ENCODE measurements at places on chromosomes 1 and 21.

GRCh38 chr1:90711696-90712095 is 5.4 kb downstream of the BARHL2 start:
- no peak for DNase-seq

- DNase-seq = no peak
Measured at GRCh38 chr1:35790670-35791069, 17.1 kb upstream of the AGO4 start.

DNA sequence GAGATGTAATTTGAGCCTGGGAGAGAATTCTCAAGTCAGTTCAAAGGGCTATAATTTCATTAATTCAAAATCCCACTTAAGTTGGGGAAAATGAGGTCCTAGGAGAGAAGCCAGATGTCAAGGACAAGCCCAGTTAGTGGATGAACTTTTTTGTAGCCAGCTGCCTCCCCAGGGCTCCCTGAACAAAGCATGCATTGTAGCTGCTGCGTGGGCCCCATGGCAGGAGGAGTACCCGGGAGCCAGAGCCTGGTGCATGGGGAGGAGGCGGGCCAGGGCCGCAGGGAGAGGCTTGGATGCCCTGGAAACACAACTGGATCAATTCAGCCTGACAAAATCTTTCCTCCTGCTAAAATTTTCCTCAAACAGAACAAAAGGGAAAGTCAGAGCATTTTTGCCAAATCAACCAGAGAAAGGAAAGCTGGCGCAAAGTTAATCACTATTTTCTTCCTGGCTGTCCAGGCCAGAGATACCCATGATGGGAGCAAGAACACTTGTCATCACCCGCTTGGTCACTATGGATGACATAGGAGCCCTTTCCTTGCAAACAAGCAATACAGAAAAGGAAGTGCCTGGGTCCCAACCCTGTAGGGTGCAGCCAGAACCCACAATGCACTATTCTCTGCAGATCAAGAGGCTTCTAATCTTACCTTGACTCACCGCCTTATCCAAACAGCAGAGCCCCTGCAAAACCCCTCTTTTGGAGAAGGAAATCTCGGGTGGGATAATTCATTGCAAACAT is 248.1 kb upstream of the RAB4A start:
- no peak for DNase-seq

DNA sequence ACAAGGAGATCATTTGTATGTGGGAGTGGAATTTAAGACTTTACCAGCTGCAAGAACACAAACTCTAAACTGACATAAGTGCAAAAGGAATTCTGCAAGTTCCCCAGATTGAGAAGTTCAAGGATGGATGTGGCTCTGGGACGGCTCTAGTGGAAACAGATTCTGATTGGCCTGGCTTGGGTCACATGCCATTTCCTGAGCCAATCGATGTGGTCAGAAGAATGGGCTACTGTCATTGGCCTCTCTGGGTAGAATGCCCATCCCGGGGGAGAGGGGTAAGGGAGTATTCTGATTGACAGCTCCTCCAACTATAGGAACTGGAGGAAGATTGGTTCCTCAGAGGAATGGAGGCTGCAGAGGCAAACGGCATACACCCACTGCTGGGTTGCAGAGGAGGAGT is 6.0 kb upstream of the IFNLR1 start:
- DNase-seq = peak; percentile 46

DNA sequence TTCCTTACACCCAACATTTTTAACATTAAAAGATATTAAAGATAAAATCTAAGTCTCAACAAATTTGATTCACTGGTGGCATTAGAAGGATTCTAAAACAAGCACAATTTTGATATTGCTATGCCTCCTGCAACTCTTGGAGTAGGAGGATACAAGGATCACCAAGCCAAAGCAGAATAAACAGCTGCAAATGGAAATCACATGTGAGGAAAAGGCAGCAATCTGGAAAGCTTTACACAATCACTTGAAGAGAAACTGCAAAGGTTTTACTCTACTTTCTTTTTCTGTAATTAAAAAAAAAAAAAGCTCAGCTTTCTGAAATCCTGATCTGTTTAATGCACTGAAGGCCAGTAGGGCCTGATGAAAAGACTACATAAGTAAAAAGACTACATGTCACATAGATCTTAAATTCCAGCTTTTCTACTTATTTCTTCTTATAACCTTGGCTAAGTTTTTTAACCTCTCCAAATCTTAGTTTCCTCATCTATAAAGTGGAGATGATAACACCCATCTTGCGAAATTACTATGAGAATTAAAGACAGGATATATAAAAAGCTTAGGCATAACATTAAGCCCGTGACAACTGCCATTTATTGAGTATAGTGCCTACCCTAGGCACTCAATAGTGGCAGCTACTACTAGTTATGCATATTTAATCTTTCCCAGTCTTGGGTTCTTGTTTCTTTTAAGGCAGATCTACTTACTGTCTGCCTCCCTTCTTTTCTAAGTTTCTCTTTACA is 73.5 kb downstream of the EPS15 start:
- peak; percentile 29 for DNase-seq

- DNase-seq = no peak
Measured at GRCh38 chr1:203150511-203151297, 23.2 kb downstream of the ADORA1 start.

GRCh38 chr1:185786524-185786923 is 52.3 kb downstream of the HMCN1 start:
- no peak for DNase-seq

GRCh38 chr1:218430346-218430745 is 85.2 kb downstream of the TGFB2 start:
- DNase-seq = no peak

- DNase-seq = no peak
Measured at GRCh38 chr1:50193002-50193401, 84.3 kb downstream of the ELAVL4 start.

DNA sequence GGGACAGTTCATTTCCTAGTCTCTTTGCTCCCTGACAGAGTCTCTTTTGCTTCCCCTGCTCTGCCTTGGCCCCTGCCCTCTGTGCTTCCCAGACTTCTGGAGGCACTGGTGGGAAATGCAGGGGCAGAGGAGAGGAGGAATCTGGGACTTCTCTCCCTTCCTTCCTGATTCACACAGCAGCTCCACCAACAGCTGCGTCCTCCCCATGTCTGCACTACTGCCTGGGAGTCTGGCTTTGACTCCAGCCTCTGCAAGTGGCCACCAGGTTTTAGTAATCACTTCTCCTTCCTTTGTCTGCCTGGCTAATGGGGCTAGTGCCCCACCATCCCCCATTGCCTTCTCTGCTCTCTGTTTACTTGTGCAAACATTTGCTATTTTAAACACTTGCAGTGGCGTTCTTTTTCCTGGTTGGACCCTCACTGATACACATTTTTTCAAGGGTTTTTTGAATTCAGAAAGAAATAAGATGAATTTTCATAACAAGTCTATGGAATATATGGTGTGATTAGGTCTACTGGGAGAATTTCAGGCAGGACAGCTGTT is 21.9 kb downstream of the FASLG start:
- DNase-seq = no peak

DNA sequence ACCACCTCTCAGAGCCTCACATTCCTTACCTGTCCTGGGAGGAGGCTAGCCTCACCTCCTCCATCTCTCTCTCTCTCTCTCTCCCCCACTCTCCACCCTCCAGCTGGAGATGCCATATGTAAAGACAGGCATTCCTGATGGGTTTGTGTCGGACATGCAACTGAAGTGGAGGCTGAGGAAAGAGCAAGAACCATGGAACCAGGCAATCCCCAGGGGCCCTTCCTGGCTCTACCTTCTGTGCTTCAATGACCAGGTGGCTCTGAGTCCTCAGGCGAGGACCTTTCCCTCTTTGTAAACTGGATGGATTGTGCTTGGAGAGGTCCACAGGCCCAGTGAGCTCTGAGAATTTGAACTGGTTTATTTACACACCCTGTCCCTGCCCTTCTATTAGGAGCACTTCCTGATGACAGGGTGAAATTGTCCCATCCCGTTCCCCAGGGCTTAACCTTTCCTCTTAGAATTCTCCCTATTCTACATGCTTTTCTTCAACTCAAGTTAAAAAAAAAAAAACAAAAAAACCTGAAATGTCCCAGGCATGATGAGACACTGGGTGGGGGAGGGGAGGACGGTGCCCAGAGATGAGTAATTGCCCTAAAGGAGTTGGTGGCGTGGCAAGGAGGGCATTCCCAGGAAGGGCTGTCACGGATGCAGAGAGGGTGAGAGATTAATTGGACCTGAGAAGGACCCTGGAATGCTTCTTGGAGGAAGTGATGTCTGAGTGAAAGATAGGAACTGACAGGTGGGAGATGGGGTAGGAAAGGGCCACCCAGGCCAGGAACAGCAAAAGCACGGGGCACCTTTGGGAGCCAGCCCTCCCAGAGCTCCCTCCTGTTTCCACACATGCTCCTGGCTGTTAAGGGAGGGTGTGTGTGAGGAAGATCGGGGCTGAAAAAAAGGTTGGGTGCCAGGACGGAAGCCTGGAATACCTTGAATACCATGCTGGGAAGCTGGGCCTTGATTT is 50.2 kb upstream of the WASF2 start:
- no peak for DNase-seq

- DNase-seq = peak; percentile 68
Measured at GRCh38 chr1:243325305-243325890, 69.6 kb downstream of the SDCCAG8 start.

- DNase-seq = no peak
Measured at GRCh38 chr21:33206771-33207281, 22.9 kb upstream of the IFNAR2 start.

DNA sequence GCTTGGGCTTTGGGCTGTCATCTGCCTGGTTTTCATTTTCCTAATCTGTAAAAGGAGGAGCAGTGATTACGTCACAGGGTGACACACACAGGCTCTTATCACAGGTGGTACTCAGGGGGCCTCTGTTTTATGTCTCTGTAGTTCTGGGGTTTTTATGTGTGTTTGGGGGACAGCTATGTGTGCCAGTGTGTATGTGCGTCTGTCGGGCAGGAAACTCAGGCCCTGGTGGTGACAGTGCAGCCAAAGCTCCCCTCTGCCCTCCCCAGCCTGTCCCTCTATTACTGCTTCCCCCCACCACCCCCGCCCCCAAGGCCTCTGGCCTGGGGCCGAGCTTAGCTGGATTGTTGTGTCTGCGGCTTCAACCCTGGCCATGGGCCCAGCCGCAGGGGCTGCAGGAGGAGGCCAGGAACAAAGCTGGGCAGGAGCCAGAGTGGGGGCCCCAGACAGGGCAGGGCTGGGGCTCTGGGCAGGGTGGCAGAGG is 13.3 kb downstream of the MFAP2 start:
- peak; percentile 84 for DNase-seq

DNA sequence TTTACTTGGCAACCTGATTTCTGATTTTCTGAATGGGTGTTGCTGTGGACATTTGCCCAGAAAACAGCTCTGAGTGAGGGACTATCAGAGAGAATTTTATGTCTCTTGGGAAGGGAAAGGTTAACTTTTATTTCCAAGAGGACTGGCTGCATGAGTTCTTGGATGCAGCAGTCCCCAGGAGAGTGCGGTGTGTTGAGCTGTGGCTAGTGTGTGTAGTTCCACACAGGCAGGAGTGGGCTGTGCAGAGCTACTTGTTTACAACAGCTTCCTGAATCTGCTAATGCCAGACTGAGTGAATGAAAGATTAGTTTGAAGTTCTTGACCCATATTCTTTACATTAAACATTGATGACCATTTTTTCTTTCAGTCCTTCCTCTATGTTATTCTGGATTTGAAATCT is 41.0 kb upstream of the APOBEC4 start:
- DNase-seq = no peak

- peak; percentile 35 for DNase-seq
Measured at GRCh38 chr21:26777166-26777565, 68.0 kb downstream of the ADAMTS1 start.

DNA sequence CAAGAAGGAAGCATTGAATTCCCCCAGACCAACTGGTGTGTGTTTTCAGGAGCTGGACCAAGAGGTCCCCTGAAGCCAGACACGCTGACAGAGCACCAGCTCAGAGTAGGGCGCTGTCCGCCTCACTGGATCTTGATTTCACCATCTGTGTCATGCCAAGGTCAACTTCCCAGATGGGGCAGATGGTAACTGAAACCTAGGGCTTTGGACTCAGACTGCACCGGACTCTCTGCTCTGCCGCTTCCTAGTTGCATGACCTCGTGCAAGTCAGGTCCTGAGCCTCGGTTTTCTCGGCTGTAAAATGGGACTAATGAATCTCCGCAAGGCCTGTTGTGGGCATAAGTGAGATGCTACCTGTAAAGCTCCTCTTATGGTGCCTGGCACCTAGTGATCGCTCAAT is 17.9 kb upstream of the CASZ1 start:
- DNase-seq = no peak

DNA sequence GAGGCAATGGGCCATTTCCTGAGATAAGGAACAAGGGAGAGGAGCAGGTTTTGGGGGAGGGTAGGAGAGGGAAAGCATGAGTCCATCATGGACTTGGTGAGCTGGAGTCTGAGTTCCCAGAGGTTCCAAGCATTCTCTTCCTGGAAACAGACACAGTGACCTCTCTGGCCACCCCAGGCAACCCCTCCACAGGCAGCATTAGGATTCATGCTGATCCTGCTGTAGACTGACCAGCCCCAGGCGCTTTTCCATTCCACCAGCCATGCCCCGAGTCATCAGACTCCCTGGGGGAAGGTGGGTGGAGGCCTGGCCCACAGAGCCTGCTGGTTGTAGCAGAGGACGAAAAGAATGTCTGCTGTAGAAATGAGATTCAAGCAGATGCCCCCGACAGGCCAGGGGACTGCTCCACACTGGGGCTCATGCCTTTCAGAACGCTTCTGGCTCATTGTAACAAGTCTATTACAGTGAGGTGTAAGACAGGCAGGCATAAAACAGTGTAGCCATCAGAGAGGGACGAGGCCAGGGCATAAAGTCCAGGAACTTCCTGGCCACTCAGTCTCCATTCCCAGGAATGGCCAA is 52.2 kb downstream of the KCND3 start:
- no peak for DNase-seq

DNA sequence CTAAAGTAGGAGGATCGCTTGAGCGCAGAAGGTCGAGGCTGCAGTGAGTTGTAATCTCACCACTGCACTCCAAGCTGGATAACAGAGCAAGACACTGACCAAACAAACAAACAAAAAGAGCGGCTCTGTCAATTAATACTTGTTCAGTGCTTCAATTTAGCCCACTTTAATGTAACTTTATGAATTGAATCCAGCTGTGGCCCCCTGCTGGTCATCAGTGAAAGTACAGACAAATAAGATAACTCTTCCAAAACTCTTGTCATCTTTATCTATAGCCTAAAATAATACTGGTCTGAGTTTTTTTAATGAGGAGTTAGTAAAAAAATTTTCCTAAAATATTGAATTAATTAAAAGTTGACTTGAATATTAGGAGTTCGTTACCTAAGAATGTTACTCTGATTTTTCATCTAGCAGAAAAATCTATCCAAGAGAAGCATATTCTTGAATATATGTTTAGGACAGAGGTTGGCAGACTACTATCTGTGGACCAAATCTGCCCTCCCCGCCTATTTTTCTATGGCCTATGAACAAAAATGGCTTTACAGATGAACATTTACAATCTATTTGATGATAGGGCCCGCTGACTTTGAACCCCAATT is 26.1 kb downstream of the ATP5PF start:
- DNase-seq = peak; percentile 49

GRCh38 chr21:28943631-28944030 is 49.0 kb downstream of the LTN1 start:
- DNase-seq = peak; percentile 70

DNA sequence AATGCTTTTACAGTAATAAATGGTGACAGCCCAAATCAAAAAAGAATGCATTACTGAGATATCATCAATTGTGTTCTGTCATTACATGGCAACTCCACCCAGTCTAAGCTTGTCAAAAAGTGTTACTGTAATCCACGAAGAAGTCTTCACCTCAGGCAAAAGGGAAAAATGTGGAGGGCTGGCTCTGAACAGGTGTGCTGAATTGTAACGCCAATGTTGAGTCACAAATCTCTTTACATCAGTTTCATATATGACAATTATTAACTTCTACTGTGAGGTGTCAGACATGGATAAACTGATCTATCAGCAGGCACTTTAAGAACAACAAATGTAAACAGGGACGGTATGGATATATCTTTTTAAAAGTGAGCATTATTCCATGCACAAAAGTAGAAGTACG is 98.5 kb upstream of the DMRTA2 start:
- no peak for DNase-seq
